Inflammatory macrophage treated with lipopolysaccharide for 4 hours (primary cell): ENCODE measurements at places on chromosomes 13 and 19.
A peak's percentile ranks its signal among the peaks of the same experiment; 100 is the strongest.

- DNase-seq = no peak
These were observed 114.5 kb downstream of the KCNRG start for GRCh38 chr13:50129706-50130122.

DNA sequence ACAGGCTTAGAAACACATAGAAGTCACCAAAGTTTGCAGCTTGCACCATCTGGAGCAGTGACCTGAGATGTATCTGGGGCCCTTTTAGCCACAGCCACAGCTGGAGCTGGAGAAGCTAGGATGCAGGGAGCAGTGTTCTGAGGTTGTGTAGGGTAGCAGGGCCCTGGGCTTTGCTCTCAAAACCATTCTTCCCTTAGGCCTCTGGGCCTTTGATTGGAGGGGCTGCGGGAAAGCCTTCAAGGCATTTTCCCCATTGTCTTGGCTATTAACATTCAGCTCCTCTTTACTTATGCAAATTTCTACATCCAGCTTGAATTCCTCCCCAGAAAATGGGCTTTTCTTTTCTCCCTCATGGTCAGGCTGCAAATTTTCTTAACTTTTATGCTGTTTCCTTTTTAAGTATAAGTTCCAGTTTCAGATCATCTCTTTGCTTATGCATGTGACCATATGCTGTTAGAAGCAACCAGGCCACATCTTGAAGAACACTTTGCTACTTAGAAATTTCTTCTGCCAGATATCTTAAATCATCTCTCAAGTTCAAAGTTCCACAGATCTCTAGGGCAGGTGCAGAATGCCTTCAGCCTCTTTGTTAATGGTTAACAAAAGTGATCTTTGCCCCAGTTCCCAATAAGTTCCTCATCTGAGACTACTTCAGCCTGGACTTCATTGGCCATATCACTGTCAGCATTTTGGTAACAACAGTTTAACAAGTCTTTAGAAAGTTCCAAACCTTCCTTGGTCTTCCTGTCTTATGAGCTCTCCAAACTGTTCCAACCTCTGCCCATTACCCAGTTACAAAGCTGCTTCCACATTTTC lies 48.5 kb downstream of the NBEA start:
- no peak for DNase-seq

DNA sequence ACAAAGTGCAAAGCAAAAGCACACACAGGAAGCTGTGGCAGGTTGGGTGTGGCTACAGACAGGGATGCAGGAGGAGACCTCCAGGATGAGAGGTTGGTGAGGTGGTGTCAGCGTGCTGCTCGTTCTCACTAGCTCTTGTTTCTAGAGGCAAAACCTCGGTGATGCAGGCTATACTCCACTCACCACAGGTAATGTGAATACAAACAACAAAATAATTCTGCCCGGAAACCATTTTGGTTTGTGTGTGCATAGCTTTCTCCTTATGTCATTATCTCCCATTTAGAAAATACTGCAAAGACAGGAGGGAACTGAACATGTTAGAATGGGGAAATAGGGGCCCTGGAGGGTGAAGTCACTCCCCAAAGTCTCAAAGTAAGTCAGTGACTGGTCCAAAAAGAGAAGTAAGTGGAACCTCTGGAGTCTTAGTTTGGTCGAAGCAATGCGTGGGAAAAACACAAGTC lies 9.4 kb downstream of the LCP1 start:
- peak; percentile 94 for DNase-seq

DNA sequence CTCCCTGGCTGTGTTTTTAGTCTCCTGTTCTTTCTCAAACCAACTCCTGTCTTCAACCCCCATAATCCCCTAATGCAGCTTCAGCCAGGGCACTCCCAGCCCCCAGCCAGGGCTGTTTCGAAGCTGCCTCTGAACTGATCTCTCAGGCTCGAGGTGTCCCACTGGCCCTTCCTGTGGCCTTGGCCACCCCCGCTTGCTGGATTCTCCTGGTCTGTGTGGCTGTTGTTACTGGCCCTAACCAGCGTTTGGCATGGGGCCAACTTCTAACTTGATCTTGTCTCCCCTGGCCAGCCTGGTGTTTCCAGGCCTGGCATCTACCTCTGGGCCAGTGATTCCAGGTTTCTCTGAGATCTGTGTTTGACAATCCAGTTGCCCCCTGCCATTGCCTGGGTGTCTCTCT lies 11.0 kb downstream of the XAB2 start:
- no peak for DNase-seq

GRCh38 chr19:4976401-4977298 lies 7.7 kb downstream of the KDM4B start:
- peak; percentile 98 for DNase-seq

- peak; percentile 33 for DNase-seq
These were observed 9.4 kb downstream of the NLRP7 start for GRCh38 chr19:54937926-54938325.

- DNase-seq = no peak
These were observed 86.4 kb downstream of the CCNA1 start for GRCh38 chr13:36518707-36519106.

DNA sequence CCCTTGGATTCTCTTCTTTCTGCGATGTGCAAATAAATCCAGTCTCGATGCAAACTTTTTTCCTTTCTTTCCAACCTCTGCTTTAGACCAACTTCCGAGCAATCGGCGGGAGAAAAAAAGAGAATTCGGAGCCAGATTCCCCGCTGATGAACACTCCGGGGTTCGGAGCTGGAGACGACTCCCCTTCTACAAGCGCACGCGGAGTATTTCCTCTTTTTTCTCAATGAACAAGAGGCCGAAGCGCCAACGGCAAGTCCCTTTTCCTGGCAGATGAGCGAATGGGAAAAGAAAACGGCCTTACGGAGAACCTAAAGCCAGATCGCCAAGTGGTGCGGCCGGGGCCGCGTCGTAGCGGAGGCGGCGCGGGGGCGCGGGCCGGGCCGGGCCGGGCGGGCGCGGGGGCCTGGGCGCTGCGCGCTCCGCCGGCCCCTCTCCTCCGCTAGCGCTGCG lies 250 bp downstream of the SPRY2 start:
- peak; percentile 84 for DNase-seq

DNA sequence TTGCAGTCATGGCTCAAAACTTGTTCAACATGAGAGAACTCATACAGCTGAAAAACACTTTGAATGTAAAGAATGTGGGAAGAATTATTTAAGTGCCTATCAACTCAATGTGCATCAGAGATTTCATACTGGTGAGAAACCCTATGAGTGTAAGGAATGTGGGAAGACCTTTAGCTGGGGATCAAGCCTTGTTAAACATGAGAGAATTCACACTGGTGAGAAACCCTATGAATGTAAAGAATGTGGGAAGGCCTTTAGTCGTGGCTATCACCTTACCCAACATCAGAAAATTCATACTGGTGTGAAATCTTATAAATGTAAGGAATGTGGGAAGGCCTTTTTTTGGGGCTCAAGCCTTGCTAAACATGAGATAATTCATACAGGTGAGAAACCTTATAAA lies 20.1 kb downstream of the ZNF283 start:
- no peak for DNase-seq

DNA sequence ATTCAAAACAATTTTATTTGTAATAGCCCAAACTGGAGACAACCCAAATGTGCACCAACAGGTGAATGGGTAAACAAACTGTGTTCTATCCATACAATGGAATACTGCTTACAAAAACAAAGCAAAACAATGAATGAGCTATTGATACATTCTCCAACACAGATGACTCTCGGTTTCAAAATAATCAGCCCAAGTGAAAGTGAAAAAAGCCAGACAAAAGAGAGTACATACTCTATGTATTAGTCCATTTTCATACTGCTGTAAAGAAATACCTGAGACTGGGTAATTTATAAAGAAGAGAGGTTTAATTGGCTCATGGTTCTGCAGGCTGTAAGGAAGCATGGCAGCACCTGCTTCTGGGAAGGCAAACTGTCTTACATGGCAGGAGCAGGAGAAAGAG lies 65.2 kb upstream of the LRCH1 start:
- no peak for DNase-seq

DNA sequence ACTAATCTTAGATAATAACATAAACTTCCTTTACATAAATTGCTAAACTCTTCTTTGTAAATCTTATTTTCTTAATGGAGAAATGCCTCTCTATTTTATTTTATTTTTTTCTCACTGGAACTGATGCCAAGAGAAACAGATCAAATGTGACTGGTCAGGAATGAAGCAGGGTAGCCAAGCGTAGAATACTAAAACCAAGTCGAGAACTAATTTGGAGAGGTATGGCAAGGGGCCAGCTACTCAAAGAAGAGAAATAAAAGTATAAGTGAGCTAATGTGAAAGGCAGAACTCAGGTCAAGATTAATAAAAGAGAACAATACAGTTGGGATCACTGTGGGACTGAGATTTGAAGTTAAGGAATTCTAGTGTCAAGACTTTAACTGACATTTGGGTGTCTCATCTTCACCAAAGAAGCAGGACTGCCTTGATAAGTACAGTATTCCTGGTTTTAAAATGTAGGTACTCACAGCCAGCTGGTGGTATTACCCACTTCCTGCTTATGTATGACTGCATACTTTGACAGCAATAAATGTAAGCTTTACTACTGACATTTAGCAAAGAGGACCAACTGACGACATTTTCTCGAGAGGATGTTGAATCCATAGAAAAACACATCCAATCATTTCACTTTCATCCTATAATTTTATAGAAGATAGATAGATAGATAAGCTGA lies 1192.2 kb downstream of the EFNB2 start:
- no peak for DNase-seq

DNA sequence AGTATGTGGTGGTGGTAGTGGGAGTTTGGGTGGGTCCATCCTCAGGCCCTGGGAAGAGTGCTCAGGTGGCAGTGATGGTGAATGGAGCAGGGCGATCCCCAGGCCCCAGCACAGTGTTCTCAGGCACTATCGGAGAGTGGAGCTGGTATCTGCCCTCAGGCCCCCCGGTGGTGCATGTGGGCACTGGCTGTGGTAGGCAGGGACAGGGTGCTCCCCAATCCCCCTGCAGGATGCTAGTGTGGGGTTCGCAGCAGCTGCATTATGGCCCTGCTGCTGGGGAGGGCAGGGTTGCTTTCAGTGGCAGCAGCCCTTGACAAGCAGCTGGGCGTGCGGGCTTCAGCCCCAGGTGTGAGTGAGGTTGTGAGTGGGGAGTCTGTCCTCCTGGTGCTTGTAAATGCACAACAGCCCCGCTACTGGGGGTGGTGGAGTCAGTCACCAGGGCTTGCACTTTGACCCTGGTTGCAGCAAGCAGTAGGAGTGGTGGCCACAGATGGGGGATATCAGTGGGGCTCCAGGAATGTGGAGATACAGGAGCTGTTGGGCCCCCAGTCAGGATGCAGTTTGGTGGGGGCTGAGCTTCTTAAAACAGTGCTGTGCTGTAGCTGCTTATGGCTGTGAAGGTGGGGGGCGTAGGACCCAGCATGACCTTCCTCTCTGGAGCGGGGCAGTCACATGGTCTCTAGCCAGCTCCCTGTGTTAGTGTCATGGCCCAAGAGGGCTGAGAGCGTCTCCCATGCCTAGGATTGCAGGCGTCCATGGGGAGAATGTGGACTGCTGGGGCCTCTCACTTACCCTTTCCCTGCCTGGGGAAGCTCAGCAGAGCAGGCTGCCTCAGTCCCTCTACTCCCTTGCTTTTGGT lies 38.7 kb upstream of the ARHGEF7 start:
- no peak for DNase-seq

DNA sequence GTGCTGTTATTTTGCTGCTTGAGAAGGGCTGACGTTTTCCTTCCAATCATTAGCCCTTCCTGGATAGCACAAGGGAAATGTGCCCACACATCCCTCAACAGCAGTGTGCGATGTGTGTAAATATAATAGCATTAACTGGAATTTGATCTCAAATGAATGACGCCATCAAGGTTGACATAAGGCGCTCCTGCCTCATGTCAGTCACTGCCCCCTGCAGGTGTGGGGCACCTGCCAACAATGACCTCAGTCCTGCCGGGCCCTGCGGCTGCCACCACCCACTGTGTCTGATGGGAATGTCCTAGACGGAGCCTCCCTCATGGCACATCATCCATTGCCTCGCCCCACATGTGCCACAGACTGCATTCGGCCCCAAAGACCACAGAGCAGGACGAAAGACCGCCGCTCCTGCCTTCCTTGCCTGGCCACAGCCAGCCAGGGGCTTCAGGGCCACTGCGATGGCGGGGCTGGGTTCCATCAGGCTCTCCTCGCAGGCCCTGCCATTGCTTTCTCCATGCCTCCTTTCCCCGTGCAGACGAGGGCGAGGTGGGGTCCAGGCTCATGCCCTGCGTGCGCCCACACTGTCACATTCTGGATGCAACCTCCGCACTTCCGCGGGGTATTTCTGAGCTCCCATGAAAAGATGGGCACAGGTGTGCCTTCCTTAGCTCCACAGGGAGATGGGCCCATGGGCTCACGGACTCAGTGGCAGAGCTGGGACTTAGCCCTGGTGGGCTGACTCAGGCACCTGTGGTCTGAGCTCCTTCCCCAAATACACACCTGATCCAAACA lies 146.7 kb downstream of the SOX1 start:
- DNase-seq = no peak

GRCh38 chr13:94419304-94419924 lies 60.1 kb downstream of the DCT start:
- peak; percentile 94 for DNase-seq

DNA sequence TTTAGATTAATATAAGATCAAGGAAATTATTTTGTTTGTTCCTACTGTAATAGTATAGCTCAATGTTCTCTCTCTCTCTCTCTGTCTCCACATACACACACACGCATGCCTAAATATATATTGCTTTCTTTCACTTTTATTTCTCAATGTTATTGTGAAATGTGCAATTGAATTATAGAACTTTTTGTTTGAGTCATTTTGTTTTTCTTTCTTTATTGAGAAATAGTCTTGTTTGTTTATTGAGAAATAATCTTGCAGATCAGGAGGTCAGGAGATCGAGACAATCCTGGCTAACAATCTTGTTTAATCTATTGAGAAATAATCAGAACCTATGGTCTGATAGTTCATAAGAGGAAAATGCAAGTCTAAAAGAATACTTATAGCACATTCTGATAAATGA lies 1581.3 kb downstream of the EFNB2 start:
- DNase-seq = peak; percentile 85

DNA sequence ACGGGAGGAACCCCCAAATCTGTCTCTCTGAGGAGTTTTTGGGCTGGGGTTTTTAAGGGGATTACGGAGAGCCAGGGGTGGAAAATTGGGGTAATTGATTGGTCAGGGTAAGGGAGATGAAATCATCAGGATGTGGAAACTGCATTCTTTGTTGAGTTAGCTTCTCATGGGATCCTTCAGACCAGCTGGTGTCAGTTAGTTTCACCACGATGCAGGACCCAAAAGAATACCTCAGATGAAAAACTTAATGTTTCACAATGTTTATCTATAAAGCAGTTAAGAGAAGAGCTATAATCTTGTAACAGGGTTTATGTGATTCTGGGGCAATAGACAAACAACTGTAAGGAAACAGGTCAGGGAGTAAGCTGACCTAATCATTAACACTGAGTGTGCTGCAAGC lies 230.8 kb downstream of the POU4F1 start:
- no peak for DNase-seq

GRCh38 chr13:43348397-43348796 lies 325.0 kb downstream of the DNAJC15 start:
- DNase-seq = no peak

DNA sequence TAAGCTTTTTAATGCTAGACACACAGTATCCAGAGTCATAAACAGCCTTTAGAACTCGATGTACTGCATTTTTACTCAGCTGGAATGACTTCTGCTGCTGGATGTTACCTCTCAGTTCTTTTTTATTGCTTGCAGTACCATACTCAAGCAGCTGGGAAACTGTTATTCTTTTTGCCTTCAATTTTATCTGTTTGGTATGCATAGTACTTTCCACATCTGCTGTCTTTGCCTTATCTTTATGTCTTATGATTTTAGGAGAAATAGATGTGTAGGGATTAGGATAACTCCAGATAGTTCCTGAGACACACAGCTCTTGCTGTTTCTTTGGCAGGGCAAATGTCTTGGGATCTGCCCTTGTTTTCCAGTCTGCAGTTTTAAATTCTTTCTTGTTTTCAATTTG lies 31.5 kb downstream of the TEX30 start:
- DNase-seq = no peak
